ENCODE measurements at places on chromosomes 3 and 15.

- no peak for DNase-seq
These were observed 23.4 kb downstream of the NCBP2 start for GRCh38 chr3:196918968-196919367.

DNA sequence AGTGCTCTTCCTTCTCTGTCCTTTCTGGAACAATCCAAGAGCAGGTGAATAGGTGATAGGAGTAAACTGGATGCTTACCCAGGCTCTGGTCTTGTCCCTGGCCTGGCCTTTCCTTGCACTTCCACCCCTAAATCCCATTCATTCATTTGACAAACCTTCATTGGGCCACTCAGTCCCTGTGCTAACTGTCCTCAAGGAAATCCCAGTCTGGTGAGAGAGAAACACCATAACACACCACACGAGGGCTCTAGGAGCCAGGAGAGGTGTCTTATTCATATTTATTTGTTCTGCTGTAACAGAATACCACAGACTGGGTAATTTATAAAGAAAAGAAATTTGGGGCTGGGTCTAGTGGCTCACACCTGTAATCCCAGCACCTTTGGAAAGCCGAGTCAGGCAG lies 22.8 kb downstream of the EFCC1 start:
- peak; percentile 38 for DNase-seq

GRCh38 chr3:152109038-152109437 lies 159.7 kb upstream of the MBNL1 start:
- DNase-seq = no peak

DNA sequence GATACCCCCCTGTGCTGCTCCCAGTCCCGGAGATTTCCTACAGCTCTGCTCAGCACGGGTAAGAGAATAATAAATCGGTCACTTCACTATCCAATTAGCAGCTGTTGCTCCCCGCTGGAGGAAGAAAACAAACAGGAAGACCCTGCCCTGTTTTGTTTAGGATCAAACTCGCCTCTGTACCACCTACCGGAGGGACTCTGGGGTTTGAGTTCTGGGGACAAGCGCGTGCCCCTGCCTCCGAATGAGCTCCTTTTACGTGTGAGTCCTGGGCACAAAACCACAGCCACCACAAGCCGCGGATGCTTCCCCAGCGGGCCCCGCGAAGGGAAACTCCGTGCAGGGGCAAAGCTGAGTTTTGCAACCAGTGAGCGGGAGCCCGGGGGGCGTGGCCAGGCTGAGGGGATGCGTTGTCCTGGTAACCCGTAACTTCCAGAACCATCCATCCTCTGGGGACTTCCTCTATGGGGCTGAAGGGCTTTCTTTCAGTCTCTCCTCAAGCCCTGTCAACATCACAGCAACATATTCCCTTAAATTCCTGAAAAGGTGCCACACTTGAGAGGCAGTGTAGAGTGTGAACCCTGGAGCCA lies 315.7 kb upstream of the PROK2 start:
- DNase-seq = peak; percentile 45

DNA sequence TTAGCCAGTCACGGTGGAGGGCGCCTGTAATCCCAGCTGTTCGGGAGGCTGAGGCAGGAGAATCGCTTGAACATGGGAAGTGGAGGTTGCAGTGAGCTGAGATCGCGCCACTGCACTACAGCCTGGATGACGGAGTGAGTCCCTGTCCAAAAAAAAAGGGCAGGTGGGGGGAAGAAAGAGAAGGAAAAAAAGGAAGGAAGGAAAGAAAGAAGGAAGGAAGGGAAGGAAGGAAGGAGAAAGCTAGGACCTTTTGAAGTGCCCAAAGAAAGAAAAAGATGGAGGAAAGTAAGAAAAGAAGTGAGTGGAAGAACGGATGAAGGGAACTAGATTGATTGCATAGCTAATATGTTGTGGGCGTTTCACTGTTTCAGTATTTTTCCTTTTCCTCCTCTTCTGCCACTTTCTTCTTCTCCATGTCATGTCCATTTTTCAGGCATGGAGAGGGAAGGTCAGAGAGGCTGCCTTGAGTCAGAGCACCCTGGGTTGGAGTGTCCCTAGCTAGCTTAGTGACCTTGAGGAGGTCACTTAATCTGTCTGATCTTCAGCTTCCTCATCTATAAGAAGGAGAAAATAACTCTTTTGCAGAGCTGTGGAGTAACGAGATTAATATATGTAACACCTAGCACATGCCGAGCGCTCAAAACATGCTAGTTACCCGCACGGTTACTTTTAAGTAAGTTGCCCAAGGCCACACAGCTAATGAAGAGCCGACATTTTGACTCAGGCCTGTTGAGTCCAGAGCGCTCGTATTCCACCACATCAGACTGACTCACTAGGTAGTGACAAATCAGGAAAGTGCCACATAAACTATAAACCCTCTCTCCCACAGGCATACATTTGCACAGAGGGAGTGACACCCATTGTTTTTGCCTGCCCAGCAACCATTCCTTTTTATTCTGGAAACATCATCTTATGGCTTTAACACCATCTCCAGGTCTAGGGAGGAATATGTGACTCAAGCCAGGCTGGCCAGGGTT lies 42.2 kb downstream of the BHLHE40 start:
- DNase-seq = no peak

- DNase-seq = no peak
These were observed 11.4 kb upstream of the PEX5L start for GRCh38 chr3:180048103-180048502.

GRCh38 chr3:192727032-192727847 lies at the start of gene FGF12:
Gene FGF12, minus strand, starts transcription at chr3:192727541.
- peak; percentile 56 for DNase-seq

- no peak for DNase-seq
These were observed 96.7 kb downstream of the KBTBD8 start for GRCh38 chr3:67094774-67095173.

DNA sequence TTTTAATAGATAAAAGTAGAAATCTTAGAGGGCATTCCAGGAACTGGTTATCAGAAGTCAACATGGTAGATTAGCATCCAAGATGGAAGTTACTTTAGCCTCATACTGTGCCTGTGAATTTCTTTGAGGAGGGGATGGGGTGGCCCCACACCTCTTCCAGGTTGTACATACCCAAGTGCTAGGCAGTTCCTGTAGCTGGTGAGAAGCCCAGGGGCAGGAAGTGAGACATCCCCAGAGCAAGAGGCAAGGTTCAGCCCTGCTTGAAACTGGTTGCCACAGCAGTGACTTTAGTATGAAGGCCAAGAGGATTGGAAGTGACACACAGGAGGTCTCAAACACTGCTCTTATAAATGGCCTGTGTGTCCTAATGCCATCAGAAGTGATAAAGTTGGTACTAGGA lies 11.9 kb downstream of the GTPBP8 start:
- no peak for DNase-seq

DNA sequence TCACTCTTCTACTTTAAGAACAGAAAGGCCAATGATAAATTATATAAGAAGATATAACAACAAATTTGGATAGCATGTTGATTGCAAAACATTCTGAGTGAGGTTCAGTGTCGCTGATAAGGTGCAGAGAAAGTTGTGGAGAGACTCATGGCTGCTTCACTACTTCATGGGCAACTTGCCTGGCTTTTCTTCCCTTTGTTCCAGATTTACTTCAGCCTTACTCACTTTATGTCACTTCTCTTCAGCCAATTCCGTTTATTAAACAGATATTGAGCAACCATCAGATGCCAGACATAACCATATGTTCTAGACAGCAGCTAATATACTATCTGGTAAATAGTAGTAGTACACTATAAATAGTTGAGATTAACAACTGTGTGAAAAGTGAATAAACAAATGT lies 150.0 kb upstream of the CHL1 start:
- no peak for DNase-seq

DNA sequence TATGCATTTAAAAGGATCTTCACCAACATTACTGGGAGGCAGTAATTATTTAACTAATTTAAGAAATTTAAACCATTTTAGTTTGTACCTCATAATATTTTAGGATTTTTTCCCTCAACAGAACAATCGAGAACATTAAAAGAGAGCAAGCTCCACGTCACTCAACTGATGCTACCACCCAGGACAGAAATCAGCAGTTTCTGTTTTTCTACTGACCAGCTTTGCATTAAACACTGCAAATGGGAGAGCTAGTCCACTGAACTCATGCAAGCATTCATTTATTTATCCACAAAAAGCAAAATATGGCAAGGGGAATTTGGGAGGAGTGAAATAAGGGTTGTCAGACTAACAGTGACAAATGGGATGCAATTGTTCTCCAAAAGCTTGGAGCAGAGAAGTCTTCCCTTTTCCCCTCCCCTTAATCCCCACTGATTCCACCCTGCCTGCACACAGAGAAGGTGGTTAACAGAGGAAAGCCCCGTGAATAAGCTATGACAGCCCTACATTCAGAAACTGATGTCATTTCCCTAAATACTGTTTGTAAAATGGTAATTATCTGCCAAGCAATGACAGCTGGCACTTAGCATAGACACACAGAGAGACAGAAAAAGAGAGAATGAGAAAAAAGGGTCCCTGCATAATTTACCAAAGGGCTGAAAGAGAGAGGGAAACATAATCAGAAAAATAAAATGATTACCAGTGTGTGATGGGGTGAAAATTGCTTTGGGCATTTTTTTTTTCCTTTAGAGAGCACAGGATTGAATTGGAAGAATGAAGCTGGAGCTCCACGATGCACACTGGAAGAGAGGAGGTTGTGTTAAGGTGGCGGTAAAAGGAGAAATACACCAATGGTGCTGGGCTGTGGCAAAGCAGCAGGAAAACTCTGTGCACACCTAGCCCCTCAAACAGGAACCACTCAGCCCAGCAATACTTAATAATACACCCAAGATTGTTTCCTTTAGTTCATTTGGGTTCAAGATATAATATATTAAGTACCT lies 777.4 kb downstream of the TUSC7 start:
- no peak for DNase-seq

- no peak for DNase-seq
These were observed 1.8 kb downstream of the SLC6A6 start for GRCh38 chr3:14404186-14404585.

DNA sequence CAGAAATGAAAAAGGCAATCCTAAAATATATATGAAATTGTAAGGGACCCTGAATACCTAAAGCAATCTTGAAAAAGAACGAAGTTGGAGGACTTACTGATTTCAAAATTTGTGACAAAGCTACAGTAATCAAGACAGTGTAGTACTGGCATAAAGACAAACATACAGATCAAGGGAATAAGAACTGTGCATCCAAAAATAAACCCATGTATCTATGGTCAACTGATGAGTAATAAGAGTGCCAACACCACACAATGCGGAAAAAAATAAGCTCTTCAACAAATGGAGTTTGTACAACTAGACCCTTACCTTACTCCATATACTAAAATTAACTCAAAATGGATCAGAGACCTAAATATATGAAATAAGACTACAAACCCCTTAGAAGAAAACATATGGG lies 29.6 kb downstream of the GSK3B start:
- DNase-seq = no peak

DNA sequence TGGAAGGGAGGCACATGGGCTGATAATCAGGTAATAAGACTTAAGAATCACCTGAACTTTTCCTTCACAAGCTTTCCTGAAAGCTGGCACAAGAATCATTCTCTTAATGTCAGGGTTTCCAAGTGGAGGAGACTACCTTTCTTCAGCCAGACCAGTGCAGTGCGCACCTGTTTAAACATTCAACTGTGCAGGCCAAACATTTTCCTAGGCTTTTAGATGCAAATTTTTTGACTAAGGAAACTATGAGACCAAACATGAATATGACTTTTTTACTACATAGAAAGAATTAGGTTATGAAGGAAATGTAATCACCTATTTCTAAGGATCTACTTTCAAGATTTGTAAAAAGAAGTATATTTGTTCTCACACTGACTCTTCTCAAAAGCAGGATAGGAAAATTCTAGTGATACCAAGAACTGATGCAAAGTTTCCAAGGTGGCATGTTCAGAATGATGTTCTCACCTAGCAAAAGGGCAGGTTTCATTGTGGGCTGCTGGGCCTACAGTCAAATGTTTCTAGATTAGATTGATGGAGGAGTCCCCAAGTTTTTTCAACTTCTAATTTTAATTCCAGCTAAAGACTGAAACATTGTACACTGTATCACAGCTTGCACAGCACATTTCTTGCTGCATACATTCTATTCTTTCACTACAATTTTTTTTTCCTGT lies 339.1 kb downstream of the TIGIT start:
- no peak for DNase-seq

GRCh38 chr3:128482666-128483656 lies 10.0 kb downstream of the GATA2 start:
- DNase-seq = peak; percentile 88

- DNase-seq = no peak
These were observed 13.2 kb downstream of the PRR23E start for GRCh38 chr3:127206154-127206553.

- no peak for DNase-seq
These were observed 2.7 kb upstream of the LMAN1L start for GRCh38 chr15:74809956-74810355.

DNA sequence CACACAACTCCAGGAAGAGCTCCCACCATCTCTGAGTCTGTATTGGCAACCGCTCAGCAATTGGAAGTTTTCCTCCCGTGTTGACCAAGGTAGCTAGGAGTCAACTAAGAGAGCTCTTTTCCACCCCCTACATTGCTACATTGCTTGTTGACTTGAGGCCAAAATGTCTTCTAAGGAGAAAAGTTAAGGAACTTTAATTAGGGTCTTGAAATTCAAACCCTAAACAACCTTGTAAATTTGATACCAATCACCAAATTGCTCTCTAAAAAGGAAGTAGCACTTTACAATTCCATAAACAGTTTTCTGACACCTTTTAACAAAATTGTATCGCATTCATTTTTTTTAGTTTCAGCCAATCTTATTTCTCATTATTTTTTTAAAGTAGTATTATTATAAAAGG lies 35.5 kb upstream of the ST3GAL6 start:
- DNase-seq = no peak

DNA sequence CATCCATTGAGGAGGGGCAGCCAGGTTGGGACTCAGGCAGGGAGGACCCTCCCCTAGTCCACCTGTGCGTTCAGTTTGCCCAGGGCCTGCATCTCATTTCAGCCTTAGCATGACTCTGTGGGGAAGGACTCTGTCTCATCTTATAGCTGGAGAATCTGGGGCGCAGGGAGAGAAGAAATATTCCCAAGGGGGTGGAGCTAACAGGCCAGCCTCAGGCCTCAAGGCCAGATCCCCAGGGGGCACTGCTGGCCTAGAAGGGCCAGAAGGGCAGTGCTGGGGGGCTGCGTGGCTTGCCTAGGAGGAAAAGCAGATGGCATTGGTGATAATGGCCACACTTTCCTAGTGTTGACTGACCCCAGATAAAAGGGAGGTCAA lies 10.9 kb downstream of the AMOTL2 start:
- no peak for DNase-seq

DNA sequence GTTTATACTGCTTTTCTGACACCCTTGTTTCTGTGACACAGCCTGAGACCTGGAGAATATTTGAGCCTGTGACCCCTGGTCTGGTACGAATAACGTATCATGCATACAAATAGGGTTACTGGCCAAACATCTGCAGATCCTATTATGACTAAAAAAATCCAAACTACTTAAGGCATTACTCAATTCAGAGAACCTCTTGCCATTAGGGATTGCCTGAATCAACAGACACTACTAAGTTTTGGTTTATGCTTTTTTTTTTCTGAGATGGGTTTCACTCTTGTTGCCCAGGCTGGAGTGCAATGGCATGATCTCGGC lies 35.4 kb downstream of the OSBPL10 start:
- DNase-seq = no peak
